KG1 (cell line): ENCODE measurements at places on chromosomes 2 and 18.

DNA sequence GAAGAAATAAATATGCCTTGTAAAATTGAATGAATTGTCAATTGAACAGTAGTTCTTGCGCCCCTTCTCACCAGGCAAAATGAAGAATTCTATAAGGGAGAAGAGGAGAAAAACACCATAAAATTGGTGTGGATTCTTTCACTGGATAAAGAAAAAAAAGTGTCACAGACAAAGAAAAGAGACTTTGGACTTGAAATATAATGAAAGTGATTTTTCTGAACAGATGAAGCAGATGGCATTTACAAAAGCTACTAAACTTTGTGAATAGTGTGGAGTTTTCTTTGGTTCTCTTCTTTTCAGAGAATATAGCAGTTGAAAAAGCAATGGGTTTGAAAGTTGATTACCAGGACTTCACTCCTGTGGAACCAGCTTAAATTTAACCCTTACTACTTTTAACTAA is 945.7 kb downstream of the DSC3 start:
- no peak for DNase-seq

- DNase-seq: no peak
These were observed 2.4 kb upstream of the DTNA start for GRCh38 chr18:34707670-34708069.

GRCh38 chr18:13216711-13217465 is 1.7 kb upstream of the LDLRAD4 start:
- DNase-seq: peak; percentile 23

DNA sequence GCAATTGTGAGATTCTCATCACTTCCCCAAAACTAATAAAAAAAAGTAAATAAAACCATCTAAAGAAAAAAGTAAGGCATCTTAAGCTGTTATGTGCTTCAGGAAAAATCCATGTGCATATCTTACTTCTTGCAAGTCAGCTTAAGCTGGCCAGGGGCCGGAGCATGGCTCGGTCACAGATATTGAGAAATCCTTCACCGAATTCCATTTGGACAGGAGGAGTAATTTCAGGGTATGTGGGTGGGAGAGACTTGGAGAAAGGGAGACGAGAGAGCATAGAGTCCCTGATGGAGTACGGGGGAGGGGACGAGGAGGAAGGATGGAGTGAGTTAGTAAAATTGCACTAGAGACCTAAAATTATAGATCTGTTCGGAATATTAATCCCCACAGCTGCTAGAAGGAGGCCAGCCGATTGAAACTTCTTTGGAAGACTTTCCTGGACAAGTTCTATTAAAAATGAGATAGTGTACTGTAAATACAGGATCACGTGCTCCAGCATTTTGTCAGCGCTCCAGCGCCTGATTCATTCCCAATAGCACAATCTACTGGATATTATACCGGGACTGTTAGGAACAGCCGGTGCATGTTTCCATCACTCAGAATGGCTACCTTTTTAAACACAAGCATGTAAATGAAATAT is 438.5 kb downstream of the ZNF516 start:
- DNase-seq: no peak

- no peak for DNase-seq
These were observed 29.3 kb upstream of the INSIG2 start for GRCh38 chr2:118058951-118059350.

GRCh38 chr18:26803643-26804042 is 61.9 kb downstream of the AQP4 start:
- DNase-seq: no peak

DNA sequence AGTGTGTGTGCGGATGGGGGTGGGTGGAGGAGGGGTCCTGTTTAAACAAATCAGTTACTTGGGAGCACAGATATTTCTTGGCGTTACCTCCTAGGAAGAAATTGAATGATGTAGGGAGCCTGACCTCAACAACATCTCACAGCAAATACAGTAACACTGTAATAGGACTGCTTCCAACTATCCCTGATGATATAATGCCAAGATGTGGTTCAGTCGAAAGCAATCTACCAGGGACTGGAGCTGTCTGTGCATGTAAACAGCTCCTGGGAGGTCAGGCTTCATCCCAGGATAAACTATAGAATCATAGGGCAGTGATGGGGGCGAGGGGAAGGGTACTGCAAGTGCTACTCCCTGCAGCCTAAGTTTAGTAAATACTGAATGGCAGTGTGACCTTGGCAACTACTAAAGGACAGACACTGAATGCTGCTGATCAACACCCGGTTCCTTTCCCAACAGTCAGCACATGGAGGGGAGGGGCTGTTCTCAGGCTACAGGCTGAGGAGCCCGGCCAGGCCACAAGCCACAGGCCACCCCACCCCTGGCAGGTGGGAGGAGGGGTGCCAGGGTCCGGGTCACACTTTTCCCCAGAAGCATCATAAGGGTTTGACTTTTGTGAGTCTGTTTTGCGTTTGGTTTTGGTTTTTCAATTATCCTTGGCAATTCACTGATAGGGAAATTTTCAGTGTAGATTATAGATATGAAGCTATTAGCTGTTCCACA is 85.3 kb upstream of the ZNF397 start:
- no peak for DNase-seq

GRCh38 chr2:109057686-109058085 is 68.7 kb upstream of the EDAR start:
- no peak for DNase-seq

- DNase-seq: no peak
These were observed 1.3 kb downstream of the PROC start for GRCh38 chr2:127419448-127420038.

GRCh38 chr2:173966274-173967098 is 1.3 kb upstream of the SP3 start:
- no peak for DNase-seq

- no peak for DNase-seq
These were observed 21.4 kb downstream of the HADHA start for GRCh38 chr2:26223018-26223417.

GRCh38 chr2:157751462-157752058 is 122.9 kb upstream of the ACVR1C start:
- DNase-seq: no peak

GRCh38 chr2:95301876-95302641 is 4.9 kb downstream of the KCNIP3 start:
- no peak for DNase-seq

DNA sequence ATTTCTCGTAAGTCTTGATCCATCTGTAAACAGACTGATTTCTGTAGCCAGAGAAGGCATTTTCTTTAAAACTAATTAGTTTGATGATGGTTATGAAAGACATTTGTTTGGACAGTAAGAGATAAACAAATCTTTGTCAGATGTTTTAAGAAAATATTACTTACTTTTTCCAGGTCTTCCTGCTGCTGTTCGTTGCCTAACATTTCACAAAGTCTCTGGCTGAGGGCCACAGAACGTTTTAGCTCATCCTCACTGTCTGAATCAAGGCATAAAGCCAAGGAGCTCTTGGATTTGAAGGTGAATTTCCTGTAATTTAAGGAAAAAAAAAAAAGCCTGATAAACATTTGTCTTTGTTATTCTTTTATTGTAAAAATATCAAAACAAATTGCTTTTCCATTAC is 57.8 kb downstream of the VIL1 start:
- DNase-seq: no peak

- no peak for DNase-seq
These were observed 69.5 kb downstream of the PTRHD1 start for GRCh38 chr2:24723665-24724064.

DNA sequence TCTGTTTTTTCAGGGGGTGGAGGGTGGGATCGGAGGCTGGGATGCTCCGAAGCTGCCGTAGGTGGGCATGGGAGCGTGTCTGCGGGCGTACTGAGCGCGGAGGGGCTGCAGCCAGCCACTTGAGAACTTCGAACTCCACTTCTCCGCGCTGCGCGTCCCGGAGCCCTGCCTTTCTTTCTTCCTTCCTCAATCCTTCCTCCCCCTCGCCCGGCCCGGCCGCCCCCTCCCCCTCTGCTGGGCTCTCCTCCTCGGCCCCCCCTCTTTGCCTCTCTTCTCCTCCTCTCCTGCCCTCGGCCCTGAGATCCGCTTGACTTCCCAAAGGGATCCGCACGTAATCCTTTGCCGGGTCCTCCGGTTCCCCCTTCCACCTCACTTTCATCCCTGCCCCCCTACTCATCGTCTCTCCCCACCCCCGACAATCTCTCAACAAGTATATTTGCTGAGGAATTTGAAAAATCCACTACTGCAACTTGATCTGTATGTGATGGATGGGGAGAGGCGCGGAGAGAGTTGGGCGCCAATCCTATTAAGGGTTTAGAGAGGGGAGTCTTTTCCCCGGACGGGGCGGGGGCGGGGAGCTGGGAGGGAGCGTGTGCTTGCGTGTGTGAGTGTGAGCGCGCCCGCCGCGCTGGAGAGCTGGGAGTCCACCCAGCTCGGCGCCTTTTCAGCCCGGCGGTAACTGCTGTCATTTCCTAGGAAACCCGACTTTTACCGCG is 1.1 kb downstream of the GLI2 start:
- DNase-seq: no peak

DNA sequence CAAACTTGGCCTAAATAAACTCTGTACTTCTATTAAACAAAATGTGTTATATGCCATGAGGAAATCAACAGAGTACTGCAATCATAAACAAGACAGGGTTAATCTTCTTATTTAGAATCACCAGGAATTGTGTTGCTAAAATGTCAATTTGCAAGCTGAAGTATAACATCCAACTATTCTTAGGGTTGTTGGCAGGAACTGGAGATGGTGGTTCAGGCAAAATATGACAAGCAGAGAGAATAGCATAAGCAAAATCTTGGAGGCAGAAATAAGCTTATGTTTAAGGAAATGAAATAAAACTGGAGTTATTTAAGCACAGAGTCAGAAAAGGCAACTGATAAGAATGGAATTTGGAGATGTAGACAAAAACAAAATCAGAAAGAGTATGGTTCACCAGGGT is 463.8 kb upstream of the SLC8A1 start:
- DNase-seq: no peak

DNA sequence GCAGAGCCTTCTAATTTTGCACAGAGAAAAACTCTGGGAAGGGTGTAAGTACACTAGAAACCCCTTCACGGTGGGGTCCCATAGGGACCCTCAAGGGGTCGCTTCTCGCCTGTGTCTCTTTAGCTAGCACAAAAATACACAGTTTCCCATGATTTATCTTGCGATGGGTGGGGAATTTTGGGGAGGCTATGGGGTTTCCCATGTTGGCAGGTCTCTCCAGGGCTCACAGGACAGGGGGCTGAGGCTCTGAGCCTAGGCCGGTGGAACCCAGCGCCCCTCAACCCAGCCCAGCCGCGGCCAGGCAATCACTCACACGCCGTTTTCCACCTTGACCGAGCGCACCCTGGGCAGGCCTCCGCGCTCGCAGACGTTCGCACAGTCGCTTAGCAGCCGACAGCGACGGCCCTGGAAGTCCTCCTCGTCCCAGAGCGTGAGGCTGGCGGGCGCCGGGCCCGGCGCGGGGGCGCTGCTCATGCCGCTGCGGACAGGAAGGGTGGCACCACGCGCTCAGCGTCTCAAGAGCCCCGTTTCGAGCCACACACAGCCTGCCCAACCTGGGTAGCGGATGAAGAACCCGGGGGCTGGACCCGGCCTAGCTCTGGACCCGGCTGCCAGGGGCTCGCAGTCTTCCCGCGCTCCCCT is 398 bp downstream of the CRYBA2 start:
- no peak for DNase-seq

GRCh38 chr2:7719876-7720275 is 802.7 kb downstream of the RNF144A start:
- DNase-seq: no peak

GRCh38 chr2:73172963-73173362 is 29.4 kb upstream of the NOTO start:
- no peak for DNase-seq

- DNase-seq: no peak
These were observed 225.8 kb downstream of the RNF152 start for GRCh38 chr18:61666876-61667590.

- DNase-seq: no peak
These were observed 154.0 kb downstream of the WDPCP start for GRCh38 chr2:63434024-63435001.

- DNase-seq: no peak
These were observed 84.3 kb upstream of the CELF4 start for GRCh38 chr18:37649930-37650329.

- no peak for DNase-seq
These were observed 255.7 kb downstream of the DSEL start for GRCh38 chr18:67260841-67261240.

DNA sequence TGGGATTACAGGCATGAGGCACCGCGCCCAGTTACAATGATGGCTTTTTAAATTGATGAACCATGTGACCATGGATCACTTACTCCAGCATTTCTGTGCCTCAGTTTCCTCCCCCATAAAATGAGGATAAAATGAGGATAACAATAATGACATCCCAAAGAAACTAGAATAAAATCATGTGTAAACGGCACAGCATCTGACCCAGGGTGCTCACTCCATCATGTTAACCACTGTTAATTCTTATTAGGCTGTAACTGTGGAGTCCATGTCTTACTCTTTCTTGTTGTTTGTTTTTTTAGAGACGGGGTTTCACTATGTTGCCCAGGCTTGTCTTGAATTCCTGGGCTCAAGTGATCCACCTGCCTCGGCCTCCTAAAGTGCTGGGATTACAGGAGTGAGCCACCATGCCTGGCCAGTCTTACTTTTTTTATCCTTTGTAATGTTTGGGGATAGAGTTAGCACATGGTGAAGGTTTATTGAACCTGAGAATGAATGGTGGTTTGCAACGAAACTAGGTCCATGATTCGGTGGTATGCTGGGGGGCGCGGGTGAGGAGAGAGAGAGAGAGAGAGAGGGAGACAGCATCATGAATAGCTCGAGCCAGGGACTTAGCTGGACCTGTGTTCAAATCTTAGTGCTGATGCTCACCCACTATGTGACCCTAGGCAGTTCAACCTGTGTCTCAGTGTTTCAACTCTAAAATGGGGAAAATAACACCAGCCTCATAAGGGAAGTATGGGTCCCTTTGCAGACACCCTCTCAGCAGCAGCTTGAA is 52.3 kb downstream of the MYCN start:
- no peak for DNase-seq

- DNase-seq: no peak
These were observed 170.9 kb upstream of the SIX2 start for GRCh38 chr2:45180033-45180746.

GRCh38 chr2:126855606-126856005 is 43.1 kb upstream of the TEX51 start:
- no peak for DNase-seq

DNA sequence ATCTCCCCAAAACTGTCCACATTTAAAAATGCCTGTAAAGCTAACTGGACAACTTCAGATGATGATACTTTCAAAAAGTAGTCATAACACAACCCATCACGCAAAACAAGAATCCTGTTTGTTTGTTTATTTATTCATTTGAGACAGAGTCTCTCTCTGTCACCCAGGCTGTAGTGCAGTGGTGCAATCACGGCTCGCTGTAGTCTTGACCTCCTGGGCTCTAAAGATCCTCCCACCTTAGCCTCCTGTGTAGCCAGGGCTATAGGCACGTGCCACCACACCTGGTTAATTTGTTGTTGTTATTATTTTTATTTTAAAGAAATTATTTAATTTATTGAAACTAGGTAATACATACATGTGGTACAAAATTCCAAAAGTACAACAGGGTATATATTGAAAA is 94.8 kb downstream of the RAPGEF4 start:
- DNase-seq: no peak

- DNase-seq: no peak
These were observed 136.1 kb upstream of the FANCL start for GRCh38 chr2:58377181-58377580.
